CD4-positive, CD25-positive, alpha-beta regulatory T cell (primary cell): ENCODE measurements at places on chromosomes 1 and 21.

GRCh38 chr1:3588395-3588794, 22.9 kb downstream of the MEGF6 start:
- no peak for DNase-seq

DNA sequence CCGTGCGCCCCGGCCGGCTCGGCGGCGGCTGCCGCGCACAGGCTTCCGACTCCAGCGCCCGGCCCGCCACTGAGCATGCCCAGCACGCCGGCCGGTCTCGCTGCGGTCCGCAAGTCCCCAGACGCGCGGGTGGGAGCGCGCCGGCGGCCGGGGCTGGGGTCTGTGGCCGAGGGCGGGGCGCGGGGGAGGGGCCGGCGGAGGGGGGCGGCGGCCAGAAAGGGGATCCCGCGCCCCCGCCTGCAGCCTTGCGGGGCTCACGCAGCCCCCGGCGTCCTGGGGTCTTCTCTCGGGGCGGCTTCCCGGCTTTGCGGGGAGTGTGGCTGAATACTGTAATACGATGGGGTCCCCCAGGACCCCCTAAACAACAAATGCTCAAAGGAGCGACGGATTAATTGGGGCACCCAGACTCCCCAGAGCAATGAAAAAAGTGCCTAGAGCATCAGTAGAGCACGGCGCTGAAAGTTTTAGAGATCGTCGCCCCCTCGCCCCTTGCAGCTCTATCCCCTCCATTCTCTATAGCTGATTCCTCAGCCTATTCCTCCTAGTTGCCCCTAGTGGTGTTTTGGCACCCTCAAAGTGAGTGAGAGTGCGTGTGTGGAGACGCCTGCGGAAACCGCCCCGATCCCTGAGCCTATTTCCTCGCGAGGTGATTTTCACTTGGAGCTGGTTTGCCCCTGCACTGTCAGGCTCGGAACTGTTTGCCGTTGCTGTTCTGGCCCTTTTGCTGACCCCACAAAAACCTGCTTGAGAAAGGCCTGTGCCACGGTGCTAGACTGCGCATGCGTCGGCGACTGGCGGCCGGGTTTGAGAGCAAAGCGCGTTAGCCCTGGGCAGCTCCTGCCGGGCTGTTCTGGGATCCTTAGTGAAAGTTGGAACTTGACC, at the start of gene VAV3:
Gene VAV3, minus strand, starts transcription at position 71 of the 882 bp plus-strand sequence. CDS start 311 bp downstream, outside the sequence.
- DNase-seq, result peak; percentile 55

DNA sequence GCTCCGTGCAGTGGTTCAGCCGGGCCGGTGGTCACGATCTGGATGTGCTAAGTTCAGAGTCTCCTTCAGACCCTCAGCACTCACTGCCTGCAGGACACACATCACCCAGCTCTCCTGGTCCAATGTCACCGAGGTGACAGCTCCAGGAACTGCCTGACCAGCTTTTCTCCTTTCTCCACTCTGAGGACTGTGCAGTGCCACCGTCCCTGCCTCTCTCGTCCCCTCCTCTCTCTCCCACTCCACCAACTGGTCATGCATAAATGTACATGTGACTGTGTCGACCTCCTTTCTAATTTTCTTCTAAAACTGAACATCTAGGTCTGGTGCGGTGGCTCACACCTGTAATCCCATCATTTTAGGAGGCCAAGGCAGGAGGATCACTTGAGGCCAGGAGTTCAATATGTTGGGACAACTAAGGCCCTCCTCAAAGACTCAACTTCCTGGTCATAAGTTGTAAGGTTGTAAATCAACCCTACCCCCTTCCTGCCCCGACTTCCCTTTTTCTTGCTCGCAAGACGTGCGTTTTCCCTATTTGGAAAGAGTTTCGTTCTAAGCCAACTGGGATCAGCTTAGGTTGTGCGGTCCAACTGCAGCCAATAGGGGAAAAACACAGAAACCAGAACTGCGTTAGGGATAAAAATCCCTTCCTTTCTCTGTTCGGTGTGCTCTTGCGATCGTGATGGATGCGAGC, 53.1 kb downstream of the MEGF6 start:
- DNase-seq, result no peak

- no peak for DNase-seq
These were observed 2.3 kb upstream of the VWA1 start for GRCh38 chr1:1432951-1433803.

GRCh38 chr1:102790997-102791396, 317.3 kb downstream of the COL11A1 start:
- DNase-seq, result no peak

DNA sequence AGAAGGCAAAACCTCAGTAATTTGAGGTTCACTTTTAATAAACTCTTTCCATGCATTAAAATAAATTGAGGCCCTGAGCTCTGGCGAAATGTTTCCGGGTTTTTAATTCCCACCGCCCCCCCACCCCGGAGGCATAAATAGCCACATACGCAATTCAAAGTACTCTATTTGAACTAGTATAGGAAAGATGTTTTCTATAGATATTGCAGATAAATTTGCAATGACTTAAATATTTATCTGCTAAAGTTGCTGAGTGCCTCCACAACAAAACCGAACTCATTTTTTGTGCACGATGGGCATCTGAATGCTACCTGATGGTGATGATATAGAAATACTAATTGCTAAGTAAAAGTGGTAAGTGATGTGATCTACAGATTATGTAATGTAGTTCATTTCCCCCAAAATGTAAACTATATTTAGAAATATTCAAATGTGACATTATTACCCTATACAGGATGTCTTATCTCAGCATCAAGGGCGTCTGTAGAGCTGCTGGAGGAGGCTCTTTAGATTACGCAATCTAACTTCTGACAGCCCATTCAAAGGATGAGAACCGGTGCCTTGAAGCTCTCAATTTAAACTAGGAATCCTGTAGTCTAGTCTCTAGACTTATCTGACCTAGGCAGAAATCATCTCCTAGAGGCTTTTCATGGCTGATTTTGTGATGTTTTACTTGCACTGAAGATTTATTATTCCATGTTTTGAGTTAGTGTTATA, 8.5 kb downstream of the IRF2BP2 start:
- DNase-seq, result peak; percentile 54
